ENCODE measurements at places on chromosomes 4 and X. TPM values are rescaled to one million over a fixed set of nuclear protein-coding genes. Genes with fewer than 3 reads are reported as not detected.

The TRIM61 gene
- total RNA-seq, result 2.8 TPM

The FAM200B gene
- total RNA-seq, result 45.1 TPM

The AFM gene
- not detected for total RNA-seq

The SYTL4 gene
- 32.8 TPM for total RNA-seq

GRCh38 chr4:160044693-160045092, 941.8 kb downstream of the RAPGEF2 start:
- DNase-seq, result no peak
